Aorta (tissue), 5 donors: ENCODE measurements at places on chromosomes 4 and X. TPM values are rescaled to one million over a fixed set of nuclear protein-coding genes. Genes with fewer than 3 reads are reported as not detected.

GBA3 gene
- not detected for total RNA-seq

GRCh38 chr4:24179201-24179840 is 289.5 kb upstream of the PPARGC1A start:
- DNase-seq = no peak

- no peak for DNase-seq
Measured at GRCh38 chr4:160562661-160563060, 1459.8 kb downstream of the RAPGEF2 start.

GRCh38 chr4:182126603-182127002 is 116.6 kb upstream of the TENM3 start:
- DNase-seq = no peak

TMA16 gene
- total RNA-seq = 27.3 TPM

NKX6-1 gene
- total RNA-seq = 0.18 TPM

DNA sequence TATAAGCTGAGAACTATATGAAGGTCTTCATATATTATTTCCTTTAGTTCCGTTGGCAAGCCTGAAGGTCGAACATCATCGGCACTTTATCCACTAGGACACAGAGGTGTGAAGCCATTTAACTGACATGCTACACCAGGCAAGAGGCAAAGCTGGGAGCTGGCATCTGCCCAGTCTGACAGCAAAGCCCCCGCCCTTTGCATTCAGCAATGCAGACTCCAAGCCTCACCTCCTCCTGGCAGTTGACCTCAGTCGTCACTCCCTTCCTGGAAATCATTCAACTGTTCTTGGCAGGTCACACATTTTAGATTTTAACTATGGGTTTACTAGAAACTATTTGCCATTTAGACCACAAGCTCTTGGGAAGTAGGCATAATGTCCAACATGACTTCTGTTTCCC is 135.8 kb upstream of the FRG1 start:
- no peak for DNase-seq

- no peak for DNase-seq
Measured at GRCh38 chr4:88606832-88607231, 14.6 kb downstream of the HERC3 start.

GAGE1 gene
- total RNA-seq = not detected

DNA sequence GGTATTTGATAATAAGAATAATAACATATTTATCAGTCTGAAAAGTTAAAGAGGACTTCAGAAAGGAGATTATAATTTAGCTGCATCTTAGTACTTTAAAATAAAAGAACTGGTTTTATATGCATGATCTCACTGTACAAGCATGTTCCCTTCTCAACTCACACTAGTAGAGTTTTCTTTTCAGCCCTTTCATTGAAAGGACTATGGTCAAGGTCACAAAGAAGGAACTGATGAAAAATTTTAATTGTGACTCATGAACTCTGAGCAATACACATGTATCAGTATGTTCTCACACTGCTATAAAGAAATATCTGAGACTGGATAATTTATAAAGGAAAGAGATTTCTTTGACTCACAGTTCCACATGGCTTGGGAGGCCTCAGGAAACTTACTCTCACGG is 73.7 kb upstream of the NDST4 start:
- no peak for DNase-seq

GRCh38 chr4:152590179-152591031 is 54.5 kb upstream of the FBXW7 start:
- no peak for DNase-seq

GRCh38 chrX:154056770-154057241 is 37.1 kb upstream of the IRAK1 start:
- DNase-seq = no peak

DNA sequence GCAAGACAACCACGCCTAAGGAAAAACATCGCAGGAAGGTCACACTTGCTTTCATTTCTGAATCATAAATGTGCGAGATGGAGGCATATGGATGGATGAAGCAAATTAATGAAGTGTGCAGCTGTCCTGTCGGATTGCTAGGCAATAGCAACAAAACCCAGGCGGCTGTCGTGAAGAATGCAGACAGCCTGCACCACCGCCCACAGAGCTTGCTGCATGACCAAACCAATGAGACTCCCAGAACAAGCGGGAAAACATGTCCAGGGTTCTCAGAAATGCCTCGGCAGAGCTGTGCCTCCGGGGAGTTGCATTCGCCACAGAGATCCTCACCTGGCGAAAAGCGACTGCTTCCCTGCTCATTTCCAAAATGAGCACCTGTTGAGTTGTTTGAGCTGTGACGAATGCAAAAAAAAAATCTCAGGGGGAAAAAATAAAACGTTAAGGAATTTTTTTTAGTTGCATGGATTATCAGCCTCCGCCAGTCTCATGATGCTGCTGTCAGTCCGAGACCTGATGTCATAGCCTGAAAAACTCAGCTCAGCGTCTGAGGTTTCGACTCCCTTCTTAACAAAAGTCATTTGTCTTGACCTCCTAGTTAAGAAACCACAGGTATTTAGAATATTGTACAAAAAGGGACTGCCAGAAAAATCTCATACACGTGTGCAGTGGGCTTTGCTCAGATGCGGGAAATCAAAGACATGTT is 155.5 kb upstream of the MXRA5 start:
- no peak for DNase-seq

SYNPO2 gene
- 1,531 TPM for total RNA-seq
